Dermis blood vessel endothelial cell (primary cell): ENCODE measurements at places on chromosomes 1 and 21. TPM values are rescaled to one million over a fixed set of nuclear protein-coding genes. Genes with fewer than 3 reads are reported as not detected.

DNA sequence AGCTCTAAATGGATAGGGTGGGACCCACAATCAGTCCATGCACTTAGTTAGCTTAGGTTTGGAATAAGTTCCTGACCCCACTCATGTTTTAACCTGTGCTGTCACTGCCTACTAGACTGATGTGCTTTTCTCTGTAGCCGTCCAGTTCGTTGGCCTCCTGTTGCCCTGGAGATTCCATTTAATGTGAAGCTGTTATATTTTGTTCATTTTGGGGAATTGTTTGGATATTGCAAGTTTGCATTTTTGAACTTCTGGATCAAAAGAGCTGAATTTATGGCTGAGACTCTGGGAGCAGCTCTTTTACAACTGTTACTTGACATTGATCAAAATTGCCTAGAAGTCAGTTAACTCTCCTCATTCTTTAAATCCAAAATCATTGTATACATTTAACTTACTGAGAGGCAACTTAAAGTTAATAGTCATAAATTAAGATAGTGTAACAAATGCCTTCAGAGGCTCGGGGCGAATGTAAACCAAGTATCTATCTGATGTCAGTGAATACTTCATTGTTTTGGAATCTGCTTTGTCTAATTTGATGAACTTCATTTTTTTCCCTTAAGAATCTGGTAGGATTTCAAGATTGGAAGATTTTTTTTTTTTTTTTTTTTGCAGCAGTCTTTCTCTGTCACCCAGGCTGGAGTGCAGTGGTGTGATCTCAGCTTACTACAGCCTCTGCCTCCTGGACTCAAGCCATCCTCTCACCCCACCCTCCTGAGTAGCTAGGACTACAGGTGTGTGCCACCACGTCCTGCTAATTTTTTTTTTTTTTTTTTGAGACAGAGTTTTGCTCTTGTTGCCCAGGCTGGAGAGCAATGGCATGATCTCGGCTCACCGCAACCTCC, 38.1 kb downstream of the MIGA1 start:
- DNase-seq = no peak

GPX7 gene
- total RNA-seq = 7.1 and 24.3 TPM in 2 replicates

DNA sequence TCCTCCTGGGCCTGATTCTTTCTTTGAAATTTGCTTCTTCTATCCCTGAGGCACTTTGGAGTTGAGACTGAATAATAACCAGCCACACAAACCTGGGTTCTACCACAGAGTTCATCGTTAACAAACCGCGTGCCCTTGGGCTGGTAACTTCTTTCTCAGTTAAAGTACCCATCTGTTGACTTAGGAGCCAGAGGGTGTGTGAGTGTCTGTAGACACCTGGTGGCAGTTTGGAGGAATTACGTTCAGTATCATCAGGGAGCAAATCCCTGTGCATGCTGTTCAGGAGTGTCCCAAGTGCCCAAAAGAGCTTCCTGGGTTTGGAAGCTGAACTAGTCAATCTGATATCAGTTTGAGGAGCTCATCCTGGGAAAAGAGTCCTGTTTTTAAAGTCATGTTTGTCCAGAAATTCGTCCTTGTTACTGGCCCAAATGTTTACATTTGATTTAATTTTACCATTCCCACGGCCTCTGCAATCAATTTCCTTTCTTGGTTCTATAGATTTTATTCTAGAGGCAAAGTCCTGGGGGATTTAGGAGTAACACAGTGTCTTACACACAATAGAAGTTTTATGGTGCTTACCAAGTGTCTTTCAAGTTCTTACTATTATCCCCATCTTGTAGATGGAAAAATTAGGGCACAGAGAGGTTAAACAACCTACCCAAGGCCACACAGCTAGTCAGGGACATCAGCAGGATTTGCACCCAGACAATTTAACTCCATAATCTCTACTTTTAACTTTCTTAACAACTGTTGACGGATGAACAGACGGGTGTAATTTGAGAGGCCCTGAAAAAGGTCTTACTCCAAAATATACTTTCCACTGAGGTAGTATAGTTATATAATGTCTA, 26.7 kb upstream of the RPTN start:
- peak; percentile 75 for DNase-seq

TRNP1 gene
- total RNA-seq = 2.5 and 4.8 TPM in 2 replicates

GRCh38 chr1:147717706-147718097, 42.7 kb downstream of the GJA5 start:
- DNase-seq = no peak

DNA sequence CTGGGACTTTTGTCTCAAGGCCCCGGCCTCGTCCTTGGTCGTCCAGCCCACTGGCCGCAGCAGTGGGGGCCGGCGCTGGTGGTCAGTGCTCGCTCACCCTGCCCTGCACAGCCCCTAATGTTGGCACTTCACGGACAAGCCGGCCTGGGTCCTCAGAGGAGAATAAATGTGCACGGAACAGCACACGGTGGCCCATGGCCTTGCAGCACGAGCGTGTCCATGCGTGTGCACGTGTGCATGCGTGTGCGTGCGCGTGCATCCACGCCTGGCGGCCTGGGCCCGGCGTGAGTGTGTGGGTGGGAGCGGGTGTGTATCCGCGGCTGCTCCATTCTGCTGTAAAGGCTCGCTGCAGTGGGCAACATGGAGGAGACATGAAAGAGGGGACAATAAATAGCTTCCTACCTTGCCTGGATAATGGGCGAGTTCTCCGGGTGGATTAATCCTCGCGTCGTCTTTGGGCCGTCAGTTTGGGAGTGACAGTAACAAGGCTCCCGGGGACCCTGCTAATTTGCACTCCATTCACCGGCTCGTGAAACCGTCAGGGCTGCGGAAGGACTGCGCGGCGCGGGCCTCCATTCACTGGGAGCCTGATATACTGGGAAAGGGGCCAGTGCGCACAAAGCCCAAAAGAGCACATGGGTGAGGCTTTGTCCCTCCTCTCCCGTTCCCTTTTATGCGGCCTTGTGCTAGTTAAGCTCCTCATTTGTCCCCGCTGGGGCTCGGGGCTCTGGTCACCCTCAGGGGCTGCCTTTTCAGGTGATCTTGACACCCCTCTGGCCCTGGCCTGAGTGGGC, 142.8 kb downstream of the PRDM16 start:
- DNase-seq = no peak

NBPF15 gene
- 33.2 and 45.3 TPM in 2 replicates for total RNA-seq

S100A1 gene
- not detected in 2 replicates for total RNA-seq

DNA sequence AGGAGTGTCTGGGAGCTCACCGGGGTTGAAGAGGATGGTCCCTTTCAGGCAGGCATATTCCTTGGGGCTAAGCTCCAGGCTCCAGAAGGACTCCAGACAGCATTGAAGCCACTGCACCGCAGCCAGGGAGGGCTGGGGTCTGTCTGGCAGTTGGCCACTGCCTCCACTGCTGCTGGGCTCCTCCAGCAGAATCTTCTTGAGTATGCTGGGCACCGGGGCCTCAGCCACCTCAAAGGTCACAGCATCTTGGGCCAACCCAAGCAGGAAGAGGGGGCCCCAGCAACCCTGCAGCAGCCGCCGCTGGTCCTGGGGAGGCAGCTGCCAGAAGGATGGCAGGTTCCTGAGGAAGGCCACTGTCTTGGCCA, 404 bp downstream of the NR0B2 start:
- no peak for DNase-seq

- no peak for DNase-seq
Measured at GRCh38 chr1:174963529-174964125, 36.1 kb upstream of the CACYBP start.

GRCh38 chr1:69256036-69256435, 311.7 kb upstream of the LRRC7 start:
- no peak for DNase-seq

DNA sequence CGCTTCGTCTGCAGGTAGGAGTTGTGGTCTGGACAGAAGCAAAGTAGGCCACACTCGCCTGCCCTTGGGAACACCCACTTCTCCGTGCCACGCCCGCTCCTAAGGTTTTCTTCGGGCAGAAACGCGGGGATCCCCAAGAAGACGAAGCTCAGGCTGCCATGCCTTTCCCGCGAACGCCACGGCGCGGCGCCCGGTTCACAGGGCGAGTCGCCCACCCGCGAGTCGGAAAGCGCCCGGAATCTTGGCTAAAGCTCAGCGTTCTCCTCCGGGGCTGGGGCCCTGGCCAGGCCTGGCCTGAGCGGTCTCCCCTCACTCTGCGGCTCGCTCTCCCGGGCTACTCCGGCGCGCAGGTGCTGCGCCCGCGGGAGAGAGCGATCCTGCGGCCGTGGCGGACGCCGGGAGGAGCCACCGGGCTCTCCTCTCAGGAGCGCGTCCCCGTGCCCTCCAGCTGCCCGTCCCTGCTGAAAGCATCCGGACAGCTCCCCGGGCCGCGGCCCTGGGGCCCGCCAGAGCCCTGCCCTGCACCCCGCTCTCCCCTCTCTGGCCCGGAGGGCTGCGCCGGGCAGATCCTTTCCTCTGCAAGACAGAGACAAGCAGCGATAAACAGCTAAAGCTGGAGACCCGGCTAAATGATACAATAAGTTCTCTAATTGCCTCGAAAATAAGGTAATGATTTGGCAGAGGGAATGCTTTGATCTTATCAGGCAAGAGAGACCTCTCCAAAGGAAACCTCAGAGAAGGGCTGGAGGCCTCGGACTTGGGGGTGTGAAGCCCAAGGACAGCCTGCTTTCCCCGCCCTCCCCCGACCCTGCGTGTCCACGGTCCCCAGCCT, 6.7 kb upstream of the WNT2B start:
- DNase-seq = peak; percentile 77

KCTD3 gene
- 55.0 and 85.9 TPM in 2 replicates for total RNA-seq

DNA sequence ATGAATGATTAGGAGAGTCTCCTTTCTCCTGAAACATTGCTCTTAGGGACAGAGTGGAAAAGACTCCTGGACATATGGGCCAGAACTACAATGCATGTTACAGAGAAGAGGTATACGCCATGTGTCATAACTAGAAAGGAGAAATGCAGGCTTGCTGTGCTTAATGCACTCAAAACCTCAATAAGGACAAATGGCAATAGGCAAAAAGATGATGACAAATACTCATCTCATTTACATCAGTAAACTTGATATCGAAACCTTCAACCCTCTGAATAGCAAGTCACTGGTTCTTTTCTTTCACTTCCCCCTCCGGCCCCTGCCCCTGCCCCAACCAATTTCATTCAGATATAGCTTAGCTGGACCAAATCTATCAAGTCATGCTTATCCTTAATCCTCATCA, 1.9 kb upstream of the GPR88 start:
- no peak for DNase-seq

OR10R2 gene
- total RNA-seq = not detected in 2 replicates

DNA sequence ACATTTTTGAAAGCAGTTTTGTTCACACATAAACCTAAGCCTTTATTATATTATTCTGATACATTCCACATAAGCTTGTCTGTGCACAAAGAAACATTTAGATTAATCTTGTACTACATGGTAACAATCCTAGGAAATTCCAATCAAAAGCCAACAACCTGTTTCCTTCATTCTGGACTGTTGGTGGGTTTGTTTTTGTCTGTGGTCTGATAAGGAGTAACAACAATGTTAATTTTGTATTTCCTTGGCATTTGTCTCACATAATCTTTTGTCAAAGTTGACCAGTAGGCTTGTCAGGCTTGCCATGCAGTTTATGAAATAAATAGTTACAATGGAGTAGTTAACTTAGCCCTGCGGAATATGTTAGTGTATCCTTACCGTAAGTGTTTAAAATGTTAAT, 183.3 kb downstream of the DHRS3 start:
- DNase-seq = peak; percentile 95

DNA sequence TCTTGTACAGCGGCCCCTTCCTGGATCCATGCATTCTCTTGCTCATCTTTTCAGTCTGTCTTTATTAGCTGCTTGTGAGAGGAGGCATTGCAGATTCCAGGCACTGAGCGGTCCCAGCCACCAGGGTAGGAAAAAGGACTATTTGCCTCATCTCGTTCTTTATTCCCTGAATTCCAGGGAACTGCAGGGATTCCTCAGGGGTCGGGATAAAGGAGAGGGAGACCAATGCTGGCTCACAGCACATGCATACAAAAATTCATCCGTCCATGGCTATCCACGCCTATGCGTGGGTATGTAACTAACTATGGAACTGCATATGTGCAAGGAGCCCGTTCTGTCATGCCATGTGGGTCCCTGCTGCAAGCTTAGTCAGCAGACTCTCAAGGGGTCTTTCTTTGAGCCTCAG, 879 bp upstream of the PLPPR5 start:
- no peak for DNase-seq

DNA sequence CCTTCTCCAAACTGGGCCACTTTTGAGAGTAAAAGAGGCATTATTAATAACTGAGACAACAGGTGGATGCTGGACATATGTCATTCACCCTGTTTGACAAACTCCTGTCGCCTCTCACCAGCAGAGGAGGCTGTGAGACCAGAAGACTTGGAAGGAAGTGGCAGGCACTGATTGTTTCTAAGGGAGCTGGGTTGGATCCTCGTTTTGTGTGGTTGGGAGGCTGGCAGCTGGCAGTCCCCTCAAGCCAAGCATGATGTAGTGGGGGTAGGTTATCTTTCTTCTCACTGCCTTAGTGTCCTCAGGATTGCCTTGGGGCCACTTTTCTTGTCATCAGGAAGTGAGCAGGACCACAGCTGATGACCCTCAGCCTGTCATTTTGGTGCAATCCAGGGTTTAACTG, 86.5 kb upstream of the KCNJ15 start:
- peak; percentile 81 for DNase-seq

- DNase-seq = peak; percentile 38
Measured at GRCh38 chr1:99766378-99766800, at the start of gene FRRS1. Gene FRRS1, minus strand, starts transcription at chr1:99766635. Its CDS starts 17,867 bp downstream, at chr1:99748768.

GRCh38 chr1:227771326-227771725, 36.1 kb downstream of the SNAP47 start:
- DNase-seq = no peak

DNA sequence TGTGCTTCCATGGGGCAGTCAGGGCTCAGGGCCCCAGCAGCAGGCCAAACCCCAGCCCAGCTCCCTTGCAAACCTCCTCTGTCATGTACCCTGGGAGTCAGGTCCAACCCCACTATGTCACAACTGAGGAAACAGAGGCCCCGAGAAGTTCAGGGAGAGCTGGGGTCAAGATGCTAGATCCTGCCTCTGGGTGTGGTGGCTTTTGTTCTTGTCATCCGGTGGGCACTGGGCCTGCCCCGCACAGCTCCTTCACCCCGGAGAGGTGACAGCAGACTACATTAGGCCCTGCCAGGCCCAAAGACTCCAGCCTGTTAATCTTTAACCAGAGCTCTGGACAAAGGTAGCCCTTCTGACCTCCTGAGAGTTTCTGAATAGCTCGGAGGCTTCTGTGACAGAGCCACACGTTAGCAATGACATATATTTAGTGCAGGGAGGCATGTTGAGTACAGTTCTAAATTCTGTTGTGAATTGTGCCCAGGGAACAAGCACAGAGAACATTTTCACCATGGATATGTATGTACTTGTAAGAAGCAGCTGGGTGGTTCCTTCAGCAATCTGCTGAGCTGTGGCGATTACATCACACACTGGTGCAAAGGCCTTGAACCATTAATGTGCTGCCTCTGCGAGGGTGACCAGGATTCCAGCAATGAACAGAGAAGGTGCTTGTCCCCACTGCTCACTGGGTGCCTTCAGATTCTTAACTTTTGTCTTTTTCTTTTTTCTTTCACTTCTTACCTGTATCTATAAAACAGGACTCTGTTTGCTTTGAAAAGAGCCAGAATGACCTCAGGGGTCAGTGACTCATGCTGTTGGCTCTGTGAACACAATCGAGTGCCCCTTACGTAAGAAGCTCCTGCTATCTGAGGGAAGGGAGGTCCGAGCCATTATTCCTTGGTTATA, 102.8 kb downstream of the RHOU start:
- DNase-seq = peak; percentile 91
